ENCODE measurements at places on chromosomes 3 and 15.

- no peak for DNase-seq
These were observed 45.0 kb downstream of the BCL2L10 start for GRCh38 chr15:52067545-52067926.

GRCh38 chr3:191263850-191264249, 64.8 kb downstream of the OSTN start:
- DNase-seq: no peak

DNA sequence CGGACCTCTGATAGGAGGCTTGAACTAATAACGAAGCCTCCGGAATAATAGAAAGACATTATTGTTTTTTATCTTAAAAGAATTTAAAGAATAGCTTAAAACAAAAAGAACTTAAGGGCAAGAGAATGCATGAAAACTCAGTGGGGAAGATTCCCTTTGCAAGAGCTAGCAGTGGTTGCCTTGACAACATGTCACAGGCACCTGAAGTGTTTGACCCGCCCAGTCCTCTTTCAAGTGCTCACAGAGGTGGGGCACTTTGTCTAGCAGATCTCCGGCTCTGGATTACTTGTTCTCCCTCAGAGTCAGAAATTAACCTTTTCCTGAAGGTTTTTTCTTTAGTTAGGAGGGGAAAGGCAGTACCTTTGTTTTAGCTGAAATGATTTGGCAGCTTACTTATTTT, 37.8 kb downstream of the LARS2 start:
- no peak for DNase-seq

DNA sequence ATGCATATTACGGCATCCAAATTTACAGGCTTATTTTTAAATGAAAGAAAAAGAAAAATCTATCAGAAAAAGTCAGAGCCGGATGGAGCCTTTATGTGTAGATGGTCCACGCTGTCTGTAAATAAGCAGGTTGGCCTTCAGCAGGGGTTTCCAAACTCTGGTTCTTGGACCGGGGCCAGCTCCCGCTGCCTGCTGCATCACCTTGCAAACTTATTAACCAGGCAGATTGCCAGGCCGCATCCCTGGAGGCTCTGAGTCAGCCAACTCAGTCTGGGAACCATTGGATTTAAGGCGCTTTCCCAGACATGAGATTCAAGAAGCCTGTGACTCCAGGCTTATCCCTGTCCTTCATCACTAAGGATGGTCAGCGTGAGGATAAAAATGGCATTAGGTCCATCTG, 212.4 kb downstream of the OPA1 start:
- no peak for DNase-seq

DNA sequence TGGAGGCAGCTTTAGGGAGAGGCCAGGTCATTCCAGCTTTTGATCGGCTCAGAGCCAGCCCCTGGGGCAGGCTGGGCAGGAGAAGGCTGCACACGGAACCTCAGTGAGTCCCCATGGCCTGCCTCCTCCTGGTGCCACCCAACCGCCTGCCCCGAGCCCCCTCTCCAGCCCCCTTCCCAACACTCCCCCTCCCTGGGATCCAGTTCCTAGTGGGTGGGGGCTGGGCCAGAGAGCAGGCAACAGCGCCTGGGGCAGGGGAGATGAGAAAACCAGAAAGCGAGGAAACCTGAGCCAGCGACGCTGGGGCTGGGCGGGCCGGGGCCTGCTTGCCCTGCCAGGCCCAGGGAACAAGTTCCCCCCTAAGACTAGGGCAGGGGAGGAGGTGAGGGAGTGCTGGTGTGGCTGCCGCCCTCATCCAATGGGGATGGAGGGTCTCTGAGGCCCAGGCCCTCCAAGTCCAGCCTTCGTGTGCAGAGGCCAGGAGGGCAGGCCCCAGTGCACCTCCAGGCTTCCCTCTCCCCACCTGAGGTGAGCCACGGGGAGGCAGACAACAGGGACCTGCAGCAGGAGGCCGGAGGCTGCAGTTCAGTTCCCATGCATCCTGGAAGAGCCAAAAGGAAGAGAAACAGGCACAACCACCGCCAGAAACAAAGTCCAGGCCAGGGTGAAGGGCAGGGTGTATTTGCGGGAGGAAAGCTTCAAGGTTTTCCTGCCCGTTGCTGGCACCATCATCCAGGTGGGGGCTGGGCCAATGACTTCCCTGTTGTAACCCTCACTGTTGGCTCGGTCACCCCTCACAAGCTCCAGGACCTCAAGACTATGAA, 4.0 kb upstream of the SEMA3F start:
- no peak for DNase-seq

DNA sequence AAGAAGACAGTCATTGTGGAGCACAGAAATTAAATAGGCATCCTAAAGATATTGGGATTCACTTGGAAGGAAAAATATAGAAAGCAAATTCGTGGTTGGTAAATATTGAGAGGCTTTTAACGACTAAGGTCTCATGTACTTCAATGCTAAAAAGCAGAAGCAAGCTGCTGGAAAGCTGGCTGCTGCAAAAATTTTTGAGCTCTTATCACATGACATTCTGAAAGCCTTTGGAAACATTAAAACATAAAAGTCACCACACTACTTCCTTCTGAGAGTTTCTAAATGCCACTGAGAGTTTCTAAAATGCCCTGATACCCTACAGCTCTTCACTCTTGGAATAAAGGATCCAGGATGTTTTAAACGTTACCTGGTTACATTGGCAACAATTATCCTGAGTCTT, 39.0 kb upstream of the CBLB start:
- no peak for DNase-seq

- DNase-seq: no peak
These were observed 4.2 kb upstream of the C3orf80 start for GRCh38 chr3:160221019-160221418.

- no peak for DNase-seq
These were observed 211.0 kb downstream of the TNIK start for GRCh38 chr3:171249245-171249644.

- no peak for DNase-seq
These were observed 361.4 kb downstream of the CHL1 start for GRCh38 chr3:557972-558371.

DNA sequence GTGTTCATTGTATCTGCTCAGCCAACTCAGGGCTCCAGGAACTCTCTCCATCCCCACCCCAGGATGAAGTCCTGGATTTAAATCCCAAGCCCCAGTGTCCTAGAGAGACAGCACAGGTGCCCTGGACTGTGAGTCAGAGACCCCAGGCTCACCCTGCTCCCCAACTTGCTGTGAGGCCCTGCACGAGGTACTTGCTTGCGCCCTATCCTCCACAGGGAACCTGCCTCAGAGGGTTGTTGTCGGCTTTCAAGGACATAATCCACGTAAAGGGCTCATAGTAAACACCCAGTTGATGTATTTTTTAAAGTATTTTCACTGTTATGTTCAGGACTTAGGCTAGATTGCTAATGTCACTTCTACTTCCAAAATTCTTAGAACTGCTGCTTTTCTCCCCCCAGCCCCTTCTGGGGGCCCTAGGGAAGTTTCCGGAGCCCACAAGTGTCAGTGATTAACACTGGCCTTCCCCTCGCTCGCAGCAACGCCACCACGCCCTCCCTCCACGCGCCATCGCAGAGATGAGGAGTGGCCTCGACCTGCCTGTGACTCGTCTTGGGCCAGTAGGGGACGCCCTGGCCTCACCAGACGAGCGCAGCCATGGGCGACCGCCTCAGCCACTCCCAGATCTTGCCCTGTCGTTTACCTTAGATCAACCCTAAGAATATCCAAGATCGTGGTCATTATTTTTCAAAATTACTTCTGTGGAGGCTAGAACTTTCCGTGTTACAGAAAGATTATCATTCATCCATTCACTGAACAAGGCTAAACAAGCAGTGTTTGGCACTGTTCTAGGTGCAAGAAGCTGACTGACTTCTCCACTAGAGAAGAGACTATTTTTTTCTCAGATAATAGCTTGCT, 6.0 kb upstream of the SRP14 start:
- peak; percentile 94 for DNase-seq

DNA sequence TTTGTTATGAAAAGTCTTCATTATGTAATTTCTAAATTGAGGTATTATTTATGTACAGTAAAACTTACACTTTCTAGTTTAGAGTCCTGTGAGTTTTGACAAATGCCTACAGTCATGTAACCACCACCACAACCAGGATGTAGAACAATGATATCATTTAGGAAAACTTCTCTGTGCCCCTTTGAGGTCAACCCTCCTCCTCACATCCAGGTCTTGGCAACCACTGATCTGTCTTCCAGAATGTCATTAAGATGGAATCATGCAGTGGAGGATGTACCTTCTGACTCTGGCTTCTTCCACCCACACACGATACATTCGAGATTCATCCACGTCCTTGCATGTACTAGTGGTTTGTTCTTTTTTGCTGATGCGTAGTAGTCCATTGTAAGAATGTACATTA, 23.2 kb downstream of the MINAR1 start:
- no peak for DNase-seq

DNA sequence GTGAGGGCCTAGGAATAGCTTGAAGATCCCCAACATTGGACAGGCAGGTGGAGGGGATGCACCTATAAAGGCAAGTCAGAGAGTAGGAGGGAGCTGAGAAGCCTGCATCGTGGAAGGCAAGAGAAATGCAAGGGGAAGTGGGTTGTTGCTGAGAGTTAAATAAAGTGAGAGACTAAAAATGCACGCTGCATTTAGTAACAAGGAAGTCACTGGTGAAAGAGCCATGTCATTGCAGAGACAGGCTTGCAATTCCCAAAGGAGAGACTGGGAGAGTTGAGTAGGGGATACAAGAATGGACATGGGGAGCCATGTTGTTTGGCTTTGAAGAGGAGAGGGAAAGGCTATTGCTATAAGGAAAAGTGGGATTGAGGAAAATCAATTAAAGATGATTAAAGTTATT, 77.0 kb upstream of the HEG1 start:
- DNase-seq: no peak

DNA sequence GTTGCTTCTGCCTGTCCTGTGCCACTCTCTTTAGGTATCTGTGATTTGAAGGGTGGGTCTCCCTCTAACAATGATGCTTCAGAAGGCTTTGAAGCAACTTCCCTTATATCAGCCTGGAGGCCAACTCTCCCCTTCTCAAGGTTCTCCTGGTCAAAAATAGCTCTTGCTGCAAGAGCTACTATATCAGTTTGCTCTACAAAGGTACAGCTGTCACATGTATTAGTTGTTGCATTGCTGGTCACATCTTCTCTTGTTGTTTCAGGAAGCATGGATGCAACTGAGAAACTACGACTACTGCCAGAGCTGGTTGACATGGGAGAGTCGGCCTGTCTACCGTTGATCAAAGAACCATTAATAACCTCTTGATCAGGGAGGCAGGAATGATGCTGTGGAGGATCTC, 38.3 kb downstream of the USF3 start:
- no peak for DNase-seq

GRCh38 chr15:66408675-66409282, 22.1 kb downstream of the MAP2K1 start:
- no peak for DNase-seq

DNA sequence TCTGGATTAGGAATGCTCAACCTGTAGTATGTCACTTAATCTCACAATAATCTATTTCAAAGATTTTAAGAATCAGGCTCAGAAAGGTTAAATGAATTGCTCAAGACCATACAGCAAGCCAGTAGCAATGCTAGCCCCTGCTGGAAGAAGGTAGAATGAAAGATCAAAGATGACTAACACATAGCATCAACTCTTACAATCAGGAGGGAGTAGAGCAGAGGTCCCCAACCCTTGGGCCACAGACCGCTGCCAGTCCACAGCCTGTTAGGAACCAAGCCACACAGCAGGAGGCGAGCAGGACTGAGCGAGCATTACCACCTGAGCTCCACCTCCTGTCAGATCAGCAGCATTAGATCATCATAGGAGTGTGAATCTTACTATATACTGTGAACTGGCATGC, 15.5 kb upstream of the GATM start:
- no peak for DNase-seq

DNA sequence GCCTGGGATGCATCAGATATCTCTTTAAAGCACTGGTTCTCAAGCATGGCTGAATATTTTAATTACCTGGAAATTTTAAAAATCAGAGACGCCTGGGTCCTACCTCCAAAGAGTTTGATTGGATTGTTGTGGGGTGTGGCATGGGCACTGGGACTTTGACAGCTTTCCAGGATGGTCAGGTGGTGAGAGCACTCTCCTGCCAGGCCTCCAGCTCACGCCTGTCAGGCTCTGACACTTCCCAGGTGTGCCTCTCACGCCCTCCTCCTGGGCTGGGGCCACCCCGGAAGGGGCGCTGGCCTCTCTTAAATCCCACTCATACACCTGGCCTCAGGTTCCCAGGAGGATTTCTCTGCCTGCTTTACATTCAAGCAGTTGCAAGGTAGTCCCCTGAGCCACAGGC, 48.5 kb downstream of the AMOTL2 start:
- no peak for DNase-seq

DNA sequence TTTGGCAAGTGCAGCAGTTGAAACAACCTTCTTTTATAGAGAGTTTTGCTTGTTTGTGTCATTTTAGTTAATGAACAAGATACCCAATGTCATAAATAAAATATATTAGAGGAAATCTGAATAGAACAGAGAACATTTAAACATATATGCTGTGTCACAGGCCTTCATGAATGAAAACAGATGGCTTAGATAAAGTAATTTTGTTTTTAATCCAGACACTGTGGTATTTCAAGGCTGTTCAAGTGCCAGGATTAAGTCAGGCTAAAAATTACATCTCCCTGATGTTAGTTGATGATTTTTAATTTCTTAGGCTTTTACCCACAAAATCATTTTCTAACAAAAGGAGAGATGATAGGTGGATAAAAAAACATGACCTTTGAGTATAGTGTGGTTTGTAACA, 4.9 kb upstream of the ACKR4 start:
- no peak for DNase-seq

DNA sequence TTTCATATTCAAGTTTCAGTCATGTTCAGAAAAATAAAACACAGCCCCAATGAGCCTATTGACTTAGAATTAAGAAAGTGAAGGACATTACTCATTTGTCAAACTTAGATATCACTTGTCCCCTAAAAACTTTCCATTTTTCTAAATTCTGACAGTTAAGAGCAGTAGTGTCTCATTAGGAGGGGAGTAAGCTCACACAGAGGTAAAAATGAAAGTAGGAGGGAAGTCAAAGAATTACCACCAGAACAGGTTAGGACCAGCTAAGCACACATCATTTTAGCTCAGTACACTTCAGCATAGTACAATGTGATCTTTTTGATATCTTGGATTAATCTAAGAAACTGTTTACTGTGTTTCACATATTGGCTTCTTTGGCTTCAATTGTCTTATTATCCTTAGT, 64.3 kb downstream of the OSTN start:
- peak; percentile 8 for DNase-seq

Measured in GM03348 (cell line).